IPS-NIHi11 (cell line): ENCODE measurements at places on chromosomes 6 and 20.

DNA sequence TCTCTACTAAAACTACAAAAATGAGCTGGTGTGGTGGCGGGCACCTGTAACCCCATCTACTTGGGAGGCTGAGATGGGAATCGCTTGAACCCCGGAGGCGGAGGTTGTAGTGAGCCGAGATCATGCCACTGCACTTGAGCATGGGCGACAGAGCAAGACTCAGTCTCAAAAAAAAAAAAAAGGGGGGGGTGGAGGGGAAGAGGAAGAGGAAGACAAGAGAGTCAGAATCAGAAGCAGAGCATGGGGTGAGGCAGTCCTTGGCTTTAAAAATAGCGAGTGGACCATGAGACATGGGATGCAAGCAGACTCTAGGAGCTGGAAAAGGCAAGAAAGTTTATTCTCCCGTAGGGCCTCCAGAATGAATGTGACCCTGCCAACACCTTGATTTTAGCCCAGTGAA, 3.9 kb upstream of the SLC9A8 start:
- DNase-seq = no peak

DNA sequence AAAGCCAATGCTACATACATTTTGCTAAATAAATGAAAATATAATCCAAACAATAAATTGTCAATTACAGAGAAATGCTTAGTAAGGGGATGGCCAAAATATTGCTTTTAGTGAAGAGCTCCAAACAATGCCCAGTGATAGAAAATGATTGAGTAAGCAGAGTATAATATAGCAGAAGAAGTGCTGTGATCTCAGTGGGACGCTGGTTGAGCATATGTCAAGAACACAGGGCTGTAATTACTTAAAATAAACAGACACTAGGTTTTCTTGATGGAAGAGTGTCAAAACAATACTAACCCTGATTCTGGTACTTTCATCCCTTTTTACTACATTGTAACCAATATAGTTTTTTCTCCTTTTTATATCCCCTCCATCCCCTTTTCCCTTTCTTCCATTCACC, 150.3 kb downstream of the GRIK2 start:
- DNase-seq = no peak

- no peak for DNase-seq
Measured at GRCh38 chr6:1230689-1231605, 81.0 kb upstream of the FOXQ1 start.

- DNase-seq = no peak
Measured at GRCh38 chr20:59404749-59405148, 104.3 kb downstream of the EDN3 start.

DNA sequence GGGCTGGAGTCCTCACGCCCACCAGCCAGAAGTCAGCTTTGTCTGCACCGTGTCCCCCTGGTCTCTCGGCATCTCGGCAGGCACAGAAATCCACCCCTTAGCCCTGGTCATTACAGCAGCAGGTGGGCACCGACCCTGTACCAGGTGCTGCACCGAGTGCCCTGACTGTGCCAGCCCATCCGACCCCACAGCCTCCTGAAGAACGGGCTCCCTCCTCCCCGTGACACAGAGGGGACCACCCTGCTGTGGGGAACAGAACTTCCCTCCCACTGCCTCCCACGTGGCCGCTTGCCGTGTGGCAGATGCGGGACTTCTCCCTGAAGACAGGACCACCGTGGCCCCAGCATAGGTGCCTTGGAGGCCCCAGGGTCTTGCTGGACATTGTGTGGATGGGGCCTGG, 161.2 kb downstream of the TAF4 start:
- no peak for DNase-seq

DNA sequence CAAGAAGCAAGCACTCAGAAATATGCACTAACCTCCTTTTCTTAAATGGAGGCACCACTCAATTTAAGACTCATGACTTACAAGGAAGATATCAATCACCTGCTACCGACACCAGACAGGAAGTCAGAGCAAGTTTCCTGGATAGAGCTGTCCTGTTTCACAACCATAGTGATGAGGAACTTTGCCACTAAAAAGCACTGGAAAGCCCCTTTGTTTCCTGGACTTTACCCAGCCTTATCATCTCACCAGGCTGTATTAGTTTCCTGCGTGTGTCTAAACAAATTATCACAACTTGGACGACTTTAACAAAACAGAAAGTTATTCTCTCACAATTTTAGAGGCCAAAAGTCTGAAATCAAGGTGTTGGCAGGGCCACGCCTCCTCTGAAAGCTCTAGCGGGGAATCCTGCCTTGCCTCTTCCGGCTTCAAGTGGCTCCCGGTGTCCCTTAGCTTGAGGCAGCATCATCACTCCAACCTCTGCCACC, 253.8 kb upstream of the STXBP5 start:
- DNase-seq = no peak

DNA sequence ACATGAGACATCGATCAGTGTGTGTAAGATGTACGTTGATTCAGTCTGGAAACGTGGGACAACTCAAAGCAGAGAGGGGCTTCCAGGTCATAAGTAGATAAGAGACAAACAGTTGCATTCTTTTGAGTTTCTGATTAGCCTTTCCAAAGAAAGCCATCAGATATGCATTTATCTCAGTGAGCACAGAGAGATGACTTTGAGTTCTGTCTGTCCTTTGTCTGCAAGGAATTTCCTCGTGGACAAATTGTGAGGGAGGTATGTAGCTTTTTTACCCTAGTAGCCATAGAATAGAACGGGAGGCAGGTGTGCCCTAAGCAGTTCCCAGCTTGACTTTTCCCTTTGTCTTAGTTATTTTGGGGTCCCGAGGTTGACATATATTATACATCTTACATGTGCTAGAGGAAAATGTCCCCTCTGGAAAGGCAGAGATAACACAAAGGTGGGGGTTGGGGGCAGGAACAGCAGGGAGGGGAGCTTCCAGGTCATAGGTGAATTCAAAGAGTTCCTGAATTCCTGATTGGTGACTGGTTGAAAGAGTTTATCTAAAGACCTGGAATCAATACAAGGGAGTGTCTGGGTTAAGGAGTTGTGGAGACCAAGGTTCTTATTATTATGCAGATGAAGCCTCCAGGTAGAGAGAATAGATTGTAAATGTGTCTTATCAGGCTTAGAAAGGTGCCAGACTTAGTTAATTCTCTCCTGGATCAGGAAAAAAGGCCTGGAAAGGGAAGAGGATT, 237.0 kb downstream of the NFATC2 start:
- DNase-seq = peak; percentile 40

DNA sequence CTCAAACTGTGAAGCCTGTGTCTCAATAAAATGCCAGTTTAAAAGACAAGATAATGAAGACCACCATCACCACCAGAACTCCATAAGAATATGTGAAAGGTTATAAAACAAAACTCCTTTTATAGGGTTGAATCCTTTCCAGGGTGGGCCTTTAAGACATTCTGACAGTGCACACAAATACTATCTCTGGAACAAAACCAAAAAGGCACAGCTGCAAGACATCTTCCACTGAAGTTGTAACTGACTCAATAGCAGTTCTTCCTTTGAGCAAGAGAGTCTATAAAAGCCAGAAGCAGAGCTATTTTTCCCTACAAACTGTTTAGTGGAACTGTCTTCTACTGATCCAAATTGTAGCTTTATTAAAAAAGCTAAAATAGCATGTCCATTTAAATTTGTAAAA, 81.6 kb downstream of the EPB41L2 start:
- no peak for DNase-seq
